Bronchial epithelial cell (primary cell): ENCODE measurements at places on chromosomes 3 and 15. TPM values are rescaled to one million over a fixed set of nuclear protein-coding genes. Genes with fewer than 3 reads are reported as not detected.

Gene TMEM158
- 1.3 and 1.6 TPM in 2 replicates for total RNA-seq

Gene GPR27
- 0.38 and 0.53 TPM in 2 replicates for total RNA-seq

Gene PDE8A
- total RNA-seq = 11.6 and 17.0 TPM in 2 replicates

Gene CCR9
- total RNA-seq = not detected in 2 replicates

Gene IL20RB
- total RNA-seq = 150 and 291 TPM in 2 replicates

Gene VPS18
- total RNA-seq = 26.3 and 30.6 TPM in 2 replicates

Gene RASGRF1
- total RNA-seq = under 0.01 TPM in 1 of 2 replicates, not detected in the other

Gene GHRL
- 0.13 TPM in 1 of 2 replicates, not detected in the other for total RNA-seq

Gene CISH
- 0.26 and 0.77 TPM in 2 replicates for total RNA-seq

Gene PPM1L
- total RNA-seq = 3.2 and 7.3 TPM in 2 replicates

Gene ZBTB47
- 5.8 and 7.6 TPM in 2 replicates for total RNA-seq
